ENCODE measurements at places on chromosomes 2 and 18.
A peak's percentile ranks its signal among the peaks of the same experiment; 100 is the strongest.

GRCh38 chr2:73952499-73953446, 26.1 kb downstream of the DGUOK start:
- no peak for DNase-seq

GRCh38 chr2:71575966-71576365, 122.6 kb downstream of the DYSF start:
- no peak for DNase-seq

DNA sequence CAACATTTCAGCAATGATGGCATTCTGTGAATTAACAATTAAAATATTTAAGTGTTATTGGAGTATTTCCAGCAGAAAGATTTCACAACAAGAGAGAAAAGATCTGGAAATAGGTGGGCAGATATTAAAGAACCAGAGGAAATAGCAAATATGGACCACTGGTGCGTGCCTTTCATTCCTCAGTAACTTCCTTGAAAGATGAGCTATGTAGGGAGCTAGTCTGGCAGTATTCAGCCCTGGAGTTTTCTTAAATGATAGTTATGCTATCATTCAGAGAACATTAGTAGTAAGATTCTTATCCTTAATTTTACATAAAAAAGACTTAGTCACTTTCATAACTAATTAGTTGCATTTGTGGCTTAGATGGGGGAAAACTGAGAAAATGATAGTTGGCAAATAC, 41.5 kb downstream of the TANC1 start:
- no peak for DNase-seq

GRCh38 chr2:66306483-66306882, 128.4 kb upstream of the MEIS1 start:
- DNase-seq: no peak

- DNase-seq: no peak
Measured at GRCh38 chr18:39713961-39714360, 2148.4 kb upstream of the CELF4 start.

- DNase-seq: no peak
Measured at GRCh38 chr18:56168049-56168781, 470.2 kb downstream of the TXNL1 start.

DNA sequence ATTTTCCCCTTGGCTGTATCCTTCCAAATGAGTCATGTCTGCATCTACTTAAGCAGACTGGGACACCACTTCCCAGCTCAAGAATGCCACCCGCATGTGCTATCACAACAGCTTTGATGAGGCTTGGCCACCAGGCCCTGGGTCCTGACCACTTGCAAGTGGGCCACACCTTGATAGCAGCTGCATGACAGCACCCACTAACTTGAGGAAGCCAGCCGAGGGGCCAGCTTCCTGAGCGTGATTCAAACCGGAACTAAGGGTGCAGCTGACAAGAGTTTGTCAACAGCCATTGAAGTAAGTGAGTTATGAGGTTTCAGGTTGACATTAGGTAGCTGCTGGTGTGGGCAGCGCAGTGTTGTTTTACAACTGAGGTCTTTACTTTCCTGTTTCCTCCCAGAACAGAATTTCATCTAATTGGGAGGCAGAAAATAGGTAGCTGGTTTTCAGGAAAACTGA, 54.4 kb downstream of the EPHA4 start:
- DNase-seq: peak; percentile 82

GRCh38 chr2:41657226-41657625, 390.6 kb upstream of the PKDCC start:
- no peak for DNase-seq

DNA sequence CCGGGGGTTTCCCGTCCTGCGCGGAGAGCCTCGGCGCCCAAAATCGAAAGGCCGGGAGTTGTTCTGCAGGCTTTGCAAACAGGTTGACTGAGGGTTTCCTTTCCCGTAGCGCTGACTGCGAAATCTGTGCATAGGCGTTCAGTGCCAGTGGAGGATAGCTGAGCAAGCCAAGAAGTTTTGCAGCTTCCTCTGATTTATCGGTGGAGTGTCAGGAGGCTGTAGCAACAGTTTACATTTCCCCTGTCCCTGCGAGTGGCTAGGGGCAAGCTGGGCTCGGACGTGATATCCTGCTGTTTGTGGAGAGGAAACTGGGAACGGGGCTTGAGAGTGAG, 694 bp downstream of the THSD7B start:
- no peak for DNase-seq

DNA sequence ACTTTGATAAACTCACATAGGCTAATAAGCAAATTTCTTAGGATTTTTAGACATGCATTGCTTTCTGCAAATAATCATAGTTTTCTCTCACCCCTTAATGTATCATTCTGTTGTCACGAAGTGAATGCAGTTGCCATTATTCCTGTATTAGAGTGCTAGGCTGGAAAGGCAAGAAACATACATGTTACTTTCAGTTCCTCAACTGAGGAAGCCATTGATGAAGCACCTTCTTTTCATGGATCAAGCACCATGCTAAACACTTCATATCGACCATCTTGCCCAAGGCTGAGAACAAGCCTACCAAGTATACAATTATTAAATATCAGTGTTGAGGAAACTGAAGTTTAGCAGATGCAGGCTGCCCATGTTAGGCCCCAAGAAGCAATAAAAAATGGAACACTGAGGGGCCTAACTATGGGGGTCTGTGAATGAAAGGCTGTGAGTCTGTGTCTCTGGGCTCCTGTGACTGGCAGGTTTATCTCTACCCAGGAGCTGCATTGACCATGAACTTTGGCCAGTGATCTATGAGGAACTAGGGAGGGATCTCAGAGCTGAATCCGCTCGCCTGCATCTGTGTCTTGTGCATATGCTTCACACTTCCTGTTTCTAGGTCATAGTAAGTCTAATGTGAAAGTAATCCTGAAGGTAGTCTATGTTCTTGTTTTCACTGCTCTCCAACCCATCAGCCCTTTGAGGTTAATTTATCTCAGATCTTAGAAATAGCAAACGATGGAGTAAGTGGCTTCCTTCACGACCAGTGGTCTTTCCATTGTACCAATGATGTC, 16.0 kb upstream of the TSPYL6 start:
- peak; percentile 56 for DNase-seq

GRCh38 chr2:222353993-222354392, 55.2 kb upstream of the PAX3 start:
- DNase-seq: no peak

GRCh38 chr18:56743115-56743514, 92.0 kb downstream of the WDR7 start:
- no peak for DNase-seq

DNA sequence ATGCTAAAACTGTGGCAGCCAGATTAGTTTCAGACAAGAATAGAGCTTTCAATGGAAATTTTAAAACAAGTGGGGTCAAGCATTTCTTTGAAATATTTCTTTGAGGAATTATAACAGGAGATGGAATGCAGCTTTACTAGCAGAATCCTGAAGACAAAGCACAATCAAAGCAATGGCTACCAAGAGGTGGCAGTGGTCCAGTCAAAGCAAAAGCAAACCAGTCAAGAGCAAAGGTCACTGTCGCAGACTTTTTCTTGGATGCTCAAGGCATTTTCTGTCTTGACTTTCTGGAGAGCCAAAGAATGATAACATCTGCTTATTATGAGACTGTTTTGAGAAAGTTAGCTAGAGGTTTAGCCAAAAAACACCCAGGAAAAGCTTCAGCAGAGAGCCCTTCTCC, 351.2 kb upstream of the DLGAP1 start:
- DNase-seq: no peak

DNA sequence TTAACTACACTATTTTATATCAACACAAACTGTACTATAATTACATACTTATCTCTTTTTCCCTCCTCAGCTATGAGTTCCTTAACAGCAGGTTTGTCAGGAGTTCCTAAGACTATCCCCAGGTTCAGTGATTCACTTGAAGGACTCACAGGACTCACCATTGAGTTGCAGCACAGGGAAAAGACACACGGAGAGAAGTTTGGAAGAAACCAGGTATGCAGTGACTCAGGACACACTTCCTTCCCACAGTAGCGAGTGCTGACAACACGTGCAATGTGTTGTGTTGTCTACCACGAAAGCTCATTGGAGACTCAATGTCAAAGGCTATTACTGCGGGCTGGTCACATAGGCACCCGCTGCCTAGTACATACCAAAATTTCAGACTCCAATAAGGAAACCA, 32.0 kb downstream of the MGAT4A start:
- DNase-seq: no peak

- DNase-seq: no peak
Measured at GRCh38 chr18:74444104-74444503, 13.0 kb downstream of the DIPK1C start.

GRCh38 chr2:239951129-239951734, 73.9 kb downstream of the NDUFA10 start:
- DNase-seq: no peak

DNA sequence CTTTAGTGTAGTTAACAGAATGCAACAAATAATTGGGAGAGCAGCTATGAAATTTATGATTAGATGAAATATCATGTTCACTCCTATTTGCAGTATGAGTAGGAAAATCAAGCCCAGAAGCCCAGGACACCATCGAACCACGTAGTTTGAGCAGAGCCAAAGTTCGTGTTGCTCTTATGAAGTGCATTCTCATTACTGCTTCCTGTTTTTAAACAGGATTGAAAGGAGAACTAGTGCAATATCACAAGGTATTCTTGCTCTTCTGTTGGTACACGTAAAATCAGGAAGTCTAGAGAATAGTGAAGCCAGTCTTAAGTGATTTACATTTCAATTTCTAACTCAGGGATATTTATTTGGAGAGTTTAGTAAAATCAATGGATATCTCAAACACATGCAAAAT, 21.1 kb downstream of the ARHGAP15 start:
- no peak for DNase-seq

DNA sequence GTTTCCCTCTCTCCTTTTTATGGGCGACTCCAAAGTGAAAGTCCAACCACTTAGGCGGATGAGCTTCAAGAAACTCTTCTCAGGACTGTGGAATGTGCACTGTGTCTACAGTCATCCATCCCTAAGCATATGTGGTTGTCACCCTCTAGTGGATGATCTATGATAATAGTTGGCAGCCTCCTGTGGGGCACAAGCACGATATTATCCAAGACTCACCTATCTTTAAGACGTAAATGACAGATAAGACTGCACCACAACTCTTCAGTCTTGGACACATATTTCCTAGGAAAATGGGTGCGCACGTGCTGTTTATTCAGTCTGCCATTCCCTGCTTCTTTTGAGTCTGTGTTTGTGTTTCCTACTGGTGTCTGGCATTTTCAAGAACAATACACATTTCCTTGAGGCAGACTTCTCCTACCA, 145.5 kb upstream of the CTAGE1 start:
- peak; percentile 62 for DNase-seq

DNA sequence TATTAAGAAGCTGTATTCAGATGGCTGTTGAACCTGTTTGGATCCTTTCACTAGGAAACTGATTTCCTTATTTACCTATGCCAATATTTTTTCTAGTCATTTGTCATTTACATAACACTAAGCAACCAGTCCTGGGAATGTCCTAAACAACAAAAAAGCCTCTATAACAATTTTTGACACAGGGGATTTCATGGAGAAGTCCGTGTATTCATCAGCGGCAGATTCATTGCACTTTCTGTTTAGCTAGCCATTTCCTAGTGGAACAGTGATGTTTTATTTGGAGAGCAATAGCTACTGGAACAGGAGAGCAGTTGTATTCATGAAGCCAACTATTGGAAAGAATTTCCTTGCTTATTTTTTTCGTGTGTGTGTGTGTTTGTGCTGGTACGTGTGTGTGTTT, 604.3 kb upstream of the POU3F3 start:
- DNase-seq: no peak

DNA sequence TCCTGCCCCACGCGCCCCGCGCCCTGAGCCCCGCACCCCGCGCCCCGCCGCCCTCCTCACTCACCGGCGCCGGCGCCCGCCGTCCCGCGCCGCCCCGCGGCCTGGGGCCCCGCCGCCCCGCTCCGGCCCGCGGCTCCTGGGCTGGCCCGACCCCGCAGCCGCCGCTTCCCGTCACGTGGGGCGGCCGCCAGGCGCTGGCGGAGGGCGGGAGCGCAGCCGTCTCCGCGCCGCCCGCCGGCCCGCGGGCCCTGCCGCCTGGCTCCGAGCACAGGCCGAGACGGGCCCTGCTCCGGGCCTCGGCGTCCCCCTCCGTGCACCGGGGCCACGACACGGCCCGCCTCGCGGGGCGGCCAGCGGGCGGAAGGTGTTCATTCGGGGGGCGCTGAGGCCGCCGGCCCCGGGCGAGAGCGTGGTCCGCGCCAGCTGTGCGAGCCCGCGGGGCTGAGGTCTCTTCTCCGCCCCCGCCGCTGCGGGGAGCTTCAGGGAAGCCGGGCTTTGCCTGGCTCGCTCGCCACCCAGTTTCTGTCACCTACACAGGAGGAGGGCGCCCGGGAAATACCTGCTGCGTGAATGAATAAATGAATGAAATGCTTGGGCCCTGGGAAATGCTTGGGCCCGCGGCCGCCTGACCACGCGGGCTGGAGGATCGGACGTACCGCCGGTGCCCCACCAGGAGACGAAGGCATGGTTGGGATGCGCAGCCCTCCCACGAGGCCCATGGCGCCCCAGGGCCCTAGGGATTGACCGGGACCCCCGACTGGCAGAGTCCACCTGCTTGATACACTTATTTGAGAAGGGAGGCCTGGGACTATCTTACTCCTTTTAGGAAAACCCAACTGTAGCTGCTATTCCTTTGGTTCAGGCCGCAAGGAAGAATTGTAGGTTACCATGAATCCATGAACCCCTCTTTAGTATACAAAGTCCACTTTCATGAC, at the start of gene TGFBRAP1:
Gene TGFBRAP1 (minus strand): TSS at position 175 of the 935 bp plus-strand sequence. CDS start 21,434 bp downstream, outside the sequence.
- peak; percentile 74 for DNase-seq

- DNase-seq: no peak
Measured at GRCh38 chr2:25002066-25002465, 30.3 kb upstream of the DNAJC27 start.

- no peak for DNase-seq
Measured at GRCh38 chr2:152200565-152201465, 25.3 kb upstream of the STAM2 start.

GRCh38 chr18:48711651-48712486, 173.0 kb downstream of the CTIF start:
- DNase-seq: no peak

DNA sequence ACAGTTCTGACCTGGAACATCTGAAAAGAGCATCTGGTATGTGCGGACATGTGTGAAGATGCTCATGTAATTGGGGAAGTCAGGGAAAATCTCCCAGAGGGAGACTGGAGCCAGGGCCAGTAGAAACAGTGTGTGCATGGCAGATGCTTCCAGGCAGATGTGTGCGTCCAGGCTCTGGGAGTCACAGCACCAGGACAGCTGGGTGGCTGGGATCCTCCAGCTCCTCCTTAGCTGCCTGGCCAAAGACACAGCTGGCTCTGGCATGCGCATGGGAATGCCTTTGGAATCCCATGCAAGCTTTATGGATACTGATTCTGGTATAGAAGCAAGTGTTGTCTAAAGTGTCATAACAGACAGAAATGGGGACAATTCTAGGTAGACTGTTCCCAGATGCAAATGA, 369.7 kb downstream of the INSIG2 start:
- no peak for DNase-seq

DNA sequence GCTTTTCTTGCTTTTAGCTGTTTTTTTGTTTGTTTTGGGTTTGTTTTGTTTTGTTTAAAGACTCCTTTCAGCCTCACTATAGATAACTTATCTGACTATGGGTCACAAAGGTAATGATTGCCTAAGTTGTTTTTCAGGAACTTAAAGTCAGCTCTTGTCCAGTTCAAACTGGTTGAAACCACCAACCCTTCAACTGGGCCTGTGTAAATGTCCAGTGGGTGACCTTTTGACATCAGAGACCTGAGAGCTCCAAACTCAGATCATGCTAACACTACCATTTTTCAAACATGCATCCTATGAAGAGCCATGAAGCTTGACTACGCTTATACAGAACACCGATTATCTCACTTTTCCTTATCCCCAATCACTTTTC, 144.6 kb upstream of the RMP24 start:
- no peak for DNase-seq

GRCh38 chr2:41933585-41934320, 114.1 kb upstream of the PKDCC start:
- DNase-seq: no peak

GRCh38 chr2:45323344-45323743, 287.7 kb downstream of the SRBD1 start:
- DNase-seq: no peak

Data from Peyer's patch (tissue), 4 donors.